ENCODE measurements at places on chromosomes 11 and 22.

GRCh38 chr22:38016182-38017151, 32.1 kb upstream of the SOX10 start:
- DNase-seq = peak; percentile 35

GRCh38 chr11:24400059-24400665, 96.7 kb upstream of the LUZP2 start:
- no peak for DNase-seq

- DNase-seq = no peak
These were observed 64.3 kb upstream of the NAV2 start for GRCh38 chr11:19648321-19648720.

DNA sequence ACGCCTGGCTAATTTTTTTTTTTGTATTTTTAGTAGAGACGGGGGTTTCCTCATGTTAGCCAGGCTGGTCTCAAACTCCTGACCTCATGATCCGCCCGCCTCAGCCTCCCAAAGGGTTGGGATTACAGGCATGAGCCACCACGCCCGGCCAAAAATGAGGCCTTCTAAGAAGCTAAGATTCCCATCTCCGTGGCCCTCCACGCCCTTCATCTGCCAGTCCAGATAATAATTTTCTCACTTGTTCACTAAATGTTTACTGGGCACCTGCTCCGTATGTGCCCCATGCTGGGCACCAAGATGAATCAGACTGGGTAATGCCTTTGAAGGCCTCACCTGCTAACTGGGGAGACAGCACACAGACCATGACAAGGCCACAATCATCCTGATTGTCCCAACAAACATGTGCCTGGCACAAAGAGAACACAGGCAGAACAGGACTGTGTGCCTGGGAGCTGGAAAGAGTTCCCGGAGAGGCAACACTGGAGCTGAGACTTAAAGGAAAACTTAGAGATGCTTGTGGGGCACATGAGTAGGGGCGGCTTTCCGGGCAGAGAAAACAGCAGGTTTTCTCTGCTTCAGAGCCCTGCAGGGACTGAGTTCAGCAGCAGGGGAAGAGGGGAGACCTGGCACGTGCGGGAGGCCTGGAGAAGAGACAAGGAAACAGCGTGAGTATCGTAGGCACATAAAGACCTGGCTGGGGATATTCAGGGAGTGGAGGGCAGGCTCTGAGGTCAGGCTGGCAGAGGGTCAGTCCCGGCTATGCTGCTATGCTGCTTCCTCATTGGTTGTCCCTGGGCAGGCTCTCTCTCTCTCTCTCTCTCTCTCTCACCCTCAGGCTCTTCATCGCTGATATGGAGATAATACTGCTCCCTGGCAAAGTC, 2.4 kb downstream of the KIAA0930 start:
- no peak for DNase-seq

DNA sequence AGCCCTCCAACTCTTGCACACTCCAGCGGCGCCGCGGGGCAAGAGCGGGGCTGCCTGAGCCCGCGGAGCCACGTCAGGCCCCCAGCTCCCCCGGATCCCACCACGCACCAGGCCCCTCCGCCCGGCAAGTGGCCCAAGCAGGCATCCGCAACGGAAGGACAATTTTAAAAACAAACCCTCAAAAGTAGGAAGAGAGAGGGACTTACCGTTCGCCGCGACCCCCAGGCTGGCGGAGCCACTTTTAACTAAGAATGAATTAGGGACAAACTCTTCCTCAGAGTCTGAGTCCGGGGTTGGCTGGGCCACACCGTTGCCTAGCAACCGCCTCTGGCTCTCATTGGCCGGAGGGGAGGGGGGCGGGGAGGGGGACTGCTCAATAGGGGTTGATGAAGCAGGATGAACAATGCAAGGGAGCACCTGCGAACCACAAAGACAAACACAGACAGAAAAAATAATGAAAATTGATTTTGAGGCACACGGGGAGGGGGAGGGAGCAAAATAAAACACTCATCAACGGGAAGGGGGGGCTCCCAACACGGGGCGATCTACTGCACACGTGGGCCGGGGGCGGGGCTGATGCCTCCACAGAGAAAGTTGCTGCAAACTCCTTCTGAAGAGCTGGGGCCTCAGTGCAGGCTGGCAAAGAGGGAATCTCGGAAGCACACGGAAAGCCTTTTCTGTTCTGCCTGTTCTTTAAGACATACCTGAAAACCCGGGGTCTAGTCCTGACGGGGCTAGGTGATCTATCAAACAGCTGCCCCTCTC, 387.5 kb upstream of the NARS2 start:
- DNase-seq = peak; percentile 69

DNA sequence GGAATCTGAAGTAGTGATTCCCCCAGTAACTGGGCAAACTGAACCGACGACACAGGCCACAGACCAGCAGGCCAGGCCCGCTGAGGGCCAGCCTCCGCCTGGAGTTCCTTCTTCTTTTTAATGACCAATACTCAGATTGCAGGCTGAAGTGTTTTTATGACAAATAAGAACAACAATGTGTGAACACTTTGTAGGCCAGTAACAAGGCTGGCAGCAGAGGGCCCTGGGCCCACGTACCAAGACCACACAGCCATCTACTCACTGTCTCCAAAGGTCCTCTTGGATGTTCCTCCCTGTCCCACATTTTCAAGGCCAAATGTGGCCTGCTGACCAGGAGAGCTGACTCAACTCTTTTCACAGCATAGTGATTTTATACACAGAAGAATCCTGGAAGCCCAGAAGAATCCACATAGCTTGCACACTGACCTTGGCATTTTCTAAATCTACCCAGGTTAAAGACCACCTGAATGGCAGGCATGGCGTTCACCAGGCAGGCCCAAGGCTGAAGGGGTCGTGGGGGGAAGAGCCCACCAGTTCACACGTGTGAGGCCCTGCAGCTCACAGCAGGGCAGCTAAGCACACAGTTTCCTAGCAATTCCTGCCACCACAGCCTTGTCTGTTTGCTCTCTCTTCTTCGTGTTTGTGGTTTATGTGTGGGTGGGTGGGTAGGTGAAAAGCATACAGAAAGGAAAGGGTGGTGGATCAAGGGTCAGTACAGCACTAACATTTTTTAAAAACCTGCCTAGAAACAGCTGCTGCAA, 13.3 kb downstream of the SMCO4 start:
- DNase-seq = no peak

GRCh38 chr11:28834877-28835276, 726.7 kb downstream of the METTL15 start:
- DNase-seq = peak; percentile 95

DNA sequence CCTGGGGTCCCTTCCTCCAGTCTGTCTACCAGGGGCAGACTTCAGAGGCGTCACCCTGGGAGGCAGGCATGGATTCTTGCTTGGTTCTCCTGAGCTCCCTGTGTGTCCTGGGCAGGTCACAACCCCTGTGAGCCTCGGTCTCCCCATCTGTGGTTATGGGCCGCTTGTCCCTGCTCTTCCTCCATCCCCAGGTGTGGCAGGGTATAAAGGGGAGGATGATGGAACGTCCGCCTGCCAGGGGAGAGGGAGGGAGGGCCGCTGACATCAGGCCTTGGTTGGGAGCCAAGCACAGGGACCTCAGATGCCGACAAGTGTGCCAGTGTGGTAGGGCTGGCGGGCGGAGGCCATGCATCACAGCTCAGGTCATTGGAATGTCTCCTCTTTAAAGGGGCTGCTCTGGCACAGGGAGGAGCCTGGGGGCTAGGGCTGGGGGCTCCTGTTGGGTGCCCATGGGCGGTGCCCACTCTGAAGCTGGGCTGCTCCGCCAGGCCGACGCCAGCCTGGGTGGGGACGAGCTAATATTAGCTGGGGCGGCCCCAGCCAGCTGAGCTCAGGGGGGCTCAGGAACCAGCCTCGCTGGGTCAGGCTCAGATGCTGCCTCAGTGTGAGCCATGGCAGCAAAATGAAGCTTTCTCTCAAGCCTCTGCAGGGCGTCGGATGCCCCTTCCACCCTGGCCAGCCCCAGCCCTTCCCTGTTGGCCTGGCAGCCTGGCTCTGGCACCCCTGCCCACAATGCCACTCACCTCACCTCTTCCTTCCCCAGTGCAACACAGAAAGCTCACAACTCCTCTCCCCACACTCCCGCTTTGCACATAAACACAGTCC, 12.8 kb downstream of the KCNC1 start:
- no peak for DNase-seq

DNA sequence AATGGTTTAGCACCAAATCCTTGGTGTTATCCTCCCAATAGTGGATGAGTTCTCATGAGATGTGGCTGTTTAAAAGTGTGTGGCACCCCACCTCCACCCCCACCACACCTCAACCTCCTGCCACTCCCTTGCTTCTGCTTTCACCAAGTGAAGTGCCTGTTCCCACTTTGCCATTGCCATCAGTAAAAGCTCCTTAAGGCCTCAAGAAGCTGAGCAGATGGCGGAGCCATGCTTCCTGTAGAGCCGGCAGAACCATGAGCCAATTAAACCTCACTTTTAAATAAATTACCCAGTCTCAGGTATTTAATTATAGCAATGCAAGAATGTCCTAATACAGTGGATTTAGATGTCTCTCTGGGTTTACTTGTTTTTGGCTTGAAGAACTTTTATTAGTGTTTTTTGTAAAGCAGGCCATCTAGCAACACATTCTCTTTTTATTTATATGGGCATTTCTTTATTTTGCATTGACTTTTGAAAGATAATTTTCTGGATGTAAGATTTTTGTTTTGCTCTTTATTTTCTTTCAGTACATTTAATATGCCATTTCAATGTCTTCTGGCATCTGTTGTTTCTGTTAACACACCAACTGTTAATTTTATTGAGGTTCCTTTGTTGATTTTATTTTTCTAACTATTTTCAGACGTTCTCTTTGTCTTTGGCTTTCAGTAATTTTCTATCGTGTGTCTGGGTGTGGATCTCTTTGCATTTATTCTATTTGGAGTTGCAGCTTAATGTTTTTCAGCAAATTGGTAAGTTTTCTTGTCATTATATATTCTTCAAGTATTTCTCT, 724.5 kb upstream of the CNTN5 start:
- no peak for DNase-seq

DNA sequence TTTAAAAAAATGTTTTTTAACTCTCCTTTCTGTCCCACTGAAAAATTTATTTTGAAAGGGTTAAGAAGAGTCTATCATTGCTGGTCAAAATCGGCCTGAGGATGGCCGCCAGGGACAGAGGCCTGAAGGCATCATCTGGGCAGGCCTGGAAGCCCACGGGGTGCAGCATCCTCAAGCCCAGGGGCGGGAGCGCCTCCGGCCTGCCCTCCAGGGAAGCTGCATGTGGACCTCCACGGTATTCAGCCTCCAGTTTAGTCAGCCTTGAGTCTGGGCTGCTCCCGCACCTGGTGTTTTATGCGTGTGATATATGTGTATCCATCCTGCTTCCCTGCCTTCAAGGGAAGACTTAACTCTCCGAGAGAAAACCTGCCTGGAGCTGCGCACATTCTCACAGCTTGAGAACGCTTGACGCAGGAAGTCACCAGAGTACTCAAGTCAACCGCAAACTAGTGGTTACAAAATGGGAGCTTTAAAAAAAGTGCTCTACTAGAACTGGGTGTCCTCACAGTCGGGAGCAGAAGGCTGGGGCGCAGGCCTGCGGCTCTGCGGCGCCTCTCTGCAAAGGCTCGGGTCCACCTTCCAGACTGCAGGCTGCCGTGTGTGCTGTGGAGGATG, 13.6 kb upstream of the BID start:
- DNase-seq = no peak

DNA sequence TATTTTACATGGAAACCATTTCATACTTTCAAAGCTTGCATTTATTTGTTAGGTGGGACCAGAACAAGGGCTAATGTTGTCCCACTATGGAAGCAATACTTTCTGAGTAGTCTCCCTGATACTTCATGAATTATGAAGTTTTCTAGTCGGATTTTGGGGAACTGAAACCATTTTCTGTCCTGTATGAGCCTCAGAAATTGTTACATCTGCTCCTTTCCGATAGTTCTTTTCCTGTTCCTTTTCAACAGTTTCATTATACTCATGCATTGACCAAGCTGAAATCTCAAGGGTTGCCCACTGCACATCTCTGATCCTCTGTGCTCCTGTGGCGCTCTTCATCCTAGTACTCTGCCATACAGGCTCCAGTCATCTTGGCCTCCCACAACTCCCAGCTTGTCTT, 31.5 kb upstream of the GLYATL1 start:
- no peak for DNase-seq

GRCh38 chr11:16846305-16846704, 107.9 kb downstream of the C11orf58 start:
- DNase-seq = peak; percentile 9

DNA sequence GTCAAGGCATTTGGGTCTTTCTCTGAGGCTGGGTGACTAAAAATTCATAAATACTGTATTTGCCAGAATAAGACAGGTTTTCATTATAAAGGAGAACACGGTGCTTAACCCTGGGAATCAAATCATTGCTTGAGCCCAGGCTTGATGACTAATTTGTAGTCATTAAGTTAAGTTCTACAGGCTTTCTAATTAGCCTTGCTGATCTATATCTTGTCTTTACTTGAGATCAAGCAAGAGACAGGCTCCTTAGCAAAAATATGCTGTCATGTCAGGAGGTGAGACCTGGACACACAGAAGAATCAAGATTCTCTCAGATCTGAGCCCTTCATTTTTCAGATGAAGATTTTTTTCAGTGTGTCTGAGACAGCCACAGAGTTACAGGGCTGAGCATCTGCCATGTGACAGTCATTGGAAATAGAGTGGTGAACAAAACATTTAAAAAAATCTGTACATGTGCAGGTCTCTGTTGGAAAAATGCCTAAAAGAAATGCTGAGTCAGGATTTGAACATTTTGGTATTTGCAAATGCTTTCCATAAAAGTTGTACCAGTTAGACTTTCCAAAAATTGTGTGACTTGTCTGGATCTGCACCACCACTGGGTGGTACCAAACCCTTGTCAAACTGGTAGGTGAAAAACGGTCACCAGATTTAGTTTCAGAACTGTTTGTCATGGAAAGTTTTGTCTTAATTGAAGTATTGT, 14.6 kb downstream of the ACAT1 start:
- peak; percentile 37 for DNase-seq

GRCh38 chr11:77449060-77449521, 24.8 kb downstream of the PAK1 start:
- DNase-seq = no peak

DNA sequence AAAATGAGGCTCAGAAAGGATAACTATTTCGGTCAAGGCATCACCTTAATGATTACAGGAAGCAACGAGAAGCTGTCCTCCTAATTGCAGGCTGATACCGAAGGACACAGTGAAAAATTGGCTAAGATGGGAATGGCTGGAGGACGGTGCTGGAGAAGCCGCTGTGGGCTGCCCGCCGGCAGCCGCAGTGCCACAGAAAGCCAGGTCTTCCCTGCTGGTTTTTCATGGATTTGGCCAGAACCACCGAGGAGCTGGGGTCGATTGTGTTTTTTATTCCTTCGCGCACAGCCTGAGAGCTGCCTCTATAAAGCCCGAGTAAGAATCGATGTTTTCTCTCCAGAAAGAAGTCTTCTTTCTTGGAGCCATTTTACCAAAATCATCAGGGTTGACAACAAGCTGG, 1484.2 kb downstream of the BRD1 start:
- no peak for DNase-seq

- DNase-seq = no peak
These were observed 38.5 kb downstream of the ZC3H7B start for GRCh38 chr22:41339823-41340222.
